ENCODE measurements at places on chromosomes 6 and 20.

- no peak for DNase-seq
Measured at GRCh38 chr6:52557389-52558265, 19.2 kb downstream of the TRAM2 start.

- DNase-seq, result no peak
Measured at GRCh38 chr6:44730771-44731391, 343.4 kb downstream of the CDC5L start.

GRCh38 chr20:5183731-5184474 lies 57.1 kb downstream of the CDS2 start:
- no peak for DNase-seq

DNA sequence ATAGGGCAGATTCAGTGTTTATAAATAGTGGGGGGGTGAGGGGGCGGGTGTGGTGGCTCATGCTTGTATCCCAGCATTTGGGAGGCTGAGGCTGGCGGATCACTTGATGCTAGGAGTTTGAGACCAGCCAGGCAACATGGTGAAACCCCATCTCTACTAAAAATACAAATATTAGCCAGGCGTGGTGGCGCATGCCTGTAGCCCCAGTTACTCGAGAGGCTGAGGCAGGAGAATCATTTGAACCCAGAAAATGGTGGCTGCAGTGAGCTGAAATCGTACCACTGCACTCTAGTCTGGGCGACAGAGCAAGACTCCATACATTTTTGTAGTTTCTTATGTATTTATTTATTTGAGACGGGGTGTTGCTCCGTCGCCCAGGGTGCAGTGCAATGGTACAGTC lies 109.0 kb upstream of the ZNF217 start:
- DNase-seq, result no peak

GRCh38 chr6:168607272-168608112 lies 166.5 kb downstream of the SMOC2 start:
- no peak for DNase-seq

DNA sequence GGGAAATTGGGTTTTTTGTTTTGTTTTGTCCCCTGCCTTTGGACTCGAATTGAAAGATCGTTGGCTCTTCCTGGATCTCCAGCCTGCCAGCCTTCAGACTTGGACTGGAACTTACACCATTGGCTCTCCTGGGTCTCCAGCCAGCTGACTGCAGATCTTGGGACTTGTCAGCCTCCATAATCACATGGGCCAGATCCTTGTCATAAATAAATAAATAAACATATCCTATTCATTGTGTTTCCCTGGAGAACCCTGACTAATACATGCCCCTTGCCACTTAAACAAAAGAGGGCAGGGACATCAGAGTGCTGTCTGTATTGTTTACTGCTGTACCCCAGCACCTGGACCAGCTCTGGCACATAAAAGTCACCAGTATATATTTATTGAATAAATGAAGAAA lies 101.5 kb downstream of the CAP2 start:
- DNase-seq, result no peak

DNA sequence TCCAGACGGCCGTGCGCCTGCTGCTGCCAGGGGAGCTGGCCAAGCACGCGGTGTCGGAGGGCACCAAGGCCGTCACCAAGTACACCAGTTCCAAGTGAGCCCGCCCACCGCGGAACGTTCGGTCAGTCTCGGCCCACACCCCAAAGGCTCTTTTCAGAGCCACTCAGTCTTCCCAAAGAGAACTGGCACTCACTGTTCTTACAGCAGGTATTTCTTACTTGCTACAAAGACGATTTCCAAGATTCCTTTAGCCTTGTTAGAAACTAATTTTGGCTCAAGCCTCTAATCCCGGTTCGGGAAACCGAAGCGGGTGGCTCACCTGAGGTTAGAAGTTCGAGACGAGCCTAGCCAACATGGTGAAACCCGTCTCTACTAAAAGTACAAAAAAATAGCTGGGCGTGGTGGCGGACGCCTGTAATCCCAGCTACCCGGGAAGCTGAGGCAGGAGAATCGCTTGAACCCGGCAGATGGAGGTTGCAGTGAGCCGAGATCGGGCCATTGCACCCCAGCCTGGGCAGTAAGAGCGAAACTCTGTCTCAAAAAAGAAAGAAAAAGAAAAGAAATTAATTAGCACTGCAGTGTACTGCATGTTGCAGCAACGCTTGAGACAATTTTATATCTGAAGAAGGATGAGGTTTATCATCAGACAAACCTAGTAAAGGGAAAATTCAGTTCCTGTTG lies 73.1 kb downstream of the OR2B2 start:
- DNase-seq, result no peak

GRCh38 chr6:79158856-79159516 lies 75.5 kb downstream of the HMGN3 start:
- DNase-seq, result no peak

GRCh38 chr6:157121897-157122296 lies 201.4 kb downstream of the TMEM242 start:
- no peak for DNase-seq

- DNase-seq, result no peak
Measured at GRCh38 chr20:56656632-56657031, 27.5 kb downstream of the TFAP2C start.
